CD4-positive, alpha-beta T cell (primary cell): ENCODE measurements at places on chromosomes 12 and 14. TPM values are rescaled to one million over a fixed set of nuclear protein-coding genes. Genes with fewer than 3 reads are reported as not detected.

DNA sequence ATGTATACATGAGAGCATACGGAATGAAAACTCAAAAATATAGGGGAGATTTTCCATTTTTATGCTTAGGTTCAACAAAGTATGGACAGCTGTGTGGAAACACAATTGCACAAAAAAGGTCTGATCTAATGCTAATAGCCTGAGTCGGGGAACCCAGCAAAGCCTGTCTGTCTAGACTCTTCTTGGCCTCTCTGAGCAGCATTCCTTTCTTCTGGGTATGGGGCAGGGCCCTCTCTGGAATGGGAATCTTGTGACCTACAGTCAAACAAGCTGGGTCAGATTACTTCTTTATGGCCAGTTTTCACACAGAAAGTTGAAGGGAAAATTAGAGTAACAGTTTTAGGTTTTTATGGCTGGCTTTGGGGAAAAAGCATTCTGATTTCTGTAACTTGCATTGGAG lies 534.0 kb upstream of the LMO3 start:
- H3K27ac ChIP-seq = no peak overlapping the region
- H3K4me1 ChIP-seq = no peaks in the 10 kb centered on the region
- no peak for DNase-seq
- no peak overlapping the region for H3K4me3 ChIP-seq

- H3K27me3 ChIP-seq = no peaks in the 10 kb centered on the region
- H3K36me3 ChIP-seq = peaks cover 10% of the 10 kb centered on the region
- no peak overlapping the region for H3K4me3 ChIP-seq
- no peaks in the 10 kb centered on the region for H3K4me1 ChIP-seq
These were observed 7.6 kb downstream of the NR4A1 start for GRCh38 chr12:52058631-52059361.

- peak; percentile 59 for DNase-seq
- no peak overlapping the region for H3K27ac ChIP-seq
- no peaks in the 10 kb centered on the region for H3K27me3 ChIP-seq
- peaks cover 54% of the 10 kb centered on the region for H3K4me1 ChIP-seq
- no peak overlapping the region for H3K4me3 ChIP-seq
These were observed 95.7 kb downstream of the RFLNA start for GRCh38 chr12:124390442-124391097.

DNA sequence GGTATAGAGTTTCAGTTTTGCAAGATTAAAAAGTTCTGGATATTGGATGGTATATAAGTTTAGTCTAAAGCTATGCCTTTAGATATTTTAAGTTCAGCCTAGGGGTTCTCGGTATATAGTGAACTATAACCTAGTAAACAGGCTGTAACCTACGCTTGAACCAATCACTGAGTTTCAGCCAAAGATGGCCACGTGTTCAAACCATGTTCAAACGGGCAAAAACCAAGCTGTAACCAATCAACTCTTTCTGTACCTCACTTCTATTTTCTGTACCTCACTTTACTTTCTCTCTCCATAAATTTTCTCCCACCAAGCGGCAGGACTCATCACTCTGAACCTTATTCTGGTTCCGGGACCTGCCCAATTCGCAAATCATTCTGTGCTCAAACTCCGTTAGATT lies 1.4 kb downstream of the TMBIM4 start:
- no peak for DNase-seq
- H3K36me3 ChIP-seq = peaks cover 13% of the 10 kb centered on the region
- H3K4me1 ChIP-seq = peaks cover 17% of the 10 kb centered on the region
- H3K27ac ChIP-seq = no peak overlapping the region

DNA sequence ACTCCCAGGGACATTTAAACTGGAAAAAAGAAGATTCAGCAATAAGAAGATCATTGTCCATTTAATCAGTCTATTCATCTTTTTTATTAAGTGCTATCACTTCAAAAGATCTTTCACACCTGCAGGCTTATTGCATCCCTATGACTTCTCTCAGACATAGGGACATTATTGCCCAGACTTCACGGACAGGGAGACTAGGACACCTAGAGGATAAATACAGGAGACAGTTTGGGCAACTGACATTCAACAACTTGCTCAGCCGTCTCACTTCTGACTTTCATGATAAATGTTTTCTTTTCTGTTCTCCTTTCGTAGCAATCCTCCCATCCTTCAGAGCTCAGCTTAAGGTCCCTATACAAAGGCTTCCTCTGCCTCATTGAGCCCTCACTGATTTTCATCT lies 84.3 kb downstream of the TMEM30B start:
- DNase-seq = no peak
- H3K27ac ChIP-seq = no peak overlapping the region
- peaks cover 3% of the 10 kb centered on the region for H3K27me3 ChIP-seq
- no peaks in the 10 kb centered on the region for H3K36me3 ChIP-seq

DNA sequence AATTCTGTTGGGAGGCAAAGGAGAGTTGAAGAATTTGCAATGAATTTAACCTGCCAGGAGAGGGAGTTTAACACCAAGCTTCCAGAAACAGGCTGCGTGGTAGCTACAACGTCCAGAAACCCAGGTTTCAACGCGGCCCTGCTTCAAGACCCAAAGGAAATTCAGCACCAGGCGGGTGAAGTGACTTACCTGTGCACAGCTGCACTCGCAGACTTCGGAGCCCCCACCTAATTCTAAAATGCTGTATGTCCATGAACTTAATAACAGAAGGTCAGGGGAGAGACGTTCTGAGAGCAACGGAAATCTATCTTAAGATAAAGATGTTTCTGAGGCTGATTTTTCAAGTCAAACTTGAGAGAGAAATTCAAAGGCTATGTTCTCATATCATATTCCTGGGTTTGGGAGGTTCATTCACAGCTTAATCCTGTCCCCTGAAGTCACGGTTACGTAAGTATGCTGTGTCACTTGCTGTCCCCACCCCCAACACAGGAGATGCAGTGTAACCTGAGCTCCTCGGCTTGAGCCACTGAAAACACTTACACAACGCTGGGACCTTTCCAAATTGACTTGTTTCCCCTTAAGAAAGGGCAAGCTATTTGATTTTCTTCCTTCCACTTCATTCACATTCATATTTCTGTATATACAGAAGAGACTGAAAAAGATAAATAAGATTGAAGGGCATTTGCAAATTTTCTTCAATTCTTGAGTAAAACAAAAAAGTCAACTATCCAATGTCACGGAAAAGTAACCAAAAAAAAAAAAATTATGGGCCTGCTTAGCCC lies 22.7 kb downstream of the CLIP1 start:
- H3K27ac ChIP-seq = peak overlapping the region; percentile 0
- H3K36me3 ChIP-seq = no peaks in the 10 kb centered on the region
- peak; percentile 53 for DNase-seq
- H3K4me1 ChIP-seq = peaks cover 17% of the 10 kb centered on the region
- peak overlapping the region; percentile 8 for H3K4me3 ChIP-seq

DNA sequence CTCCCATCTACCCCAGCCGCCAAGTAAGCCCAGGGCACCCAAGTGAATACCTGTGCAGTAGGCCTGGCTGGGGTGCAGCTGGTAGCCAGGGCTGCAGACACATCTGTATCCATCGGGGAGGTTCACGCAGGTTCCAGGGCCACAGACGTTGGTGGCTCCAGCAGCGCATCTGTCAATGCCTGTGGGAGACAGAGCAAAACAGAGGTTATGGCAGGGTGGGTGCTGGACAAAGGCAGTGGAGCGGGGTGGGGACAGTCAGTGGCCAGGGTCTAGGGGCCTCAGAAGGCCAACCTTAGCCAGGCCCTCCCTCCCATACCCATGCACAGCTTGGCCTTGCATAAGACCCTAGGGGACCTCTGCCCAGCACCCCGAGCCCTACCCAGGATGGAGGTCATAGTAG lies 29.2 kb downstream of the ISCA2 start:
- no peak overlapping the region for H3K27ac ChIP-seq
- H3K4me1 ChIP-seq = no peaks in the 10 kb centered on the region
- no peak overlapping the region for H3K4me3 ChIP-seq
- H3K27me3 ChIP-seq = no peaks in the 10 kb centered on the region
- H3K36me3 ChIP-seq = no peaks in the 10 kb centered on the region

- no peaks in the 10 kb centered on the region for H3K27me3 ChIP-seq
- no peak overlapping the region for H3K4me3 ChIP-seq
- no peaks in the 10 kb centered on the region for H3K36me3 ChIP-seq
- H3K4me1 ChIP-seq = no peaks in the 10 kb centered on the region
- H3K27ac ChIP-seq = no peak overlapping the region
These were observed 45.7 kb downstream of the EIF2S3B start for GRCh38 chr12:10551375-10551774.

DNA sequence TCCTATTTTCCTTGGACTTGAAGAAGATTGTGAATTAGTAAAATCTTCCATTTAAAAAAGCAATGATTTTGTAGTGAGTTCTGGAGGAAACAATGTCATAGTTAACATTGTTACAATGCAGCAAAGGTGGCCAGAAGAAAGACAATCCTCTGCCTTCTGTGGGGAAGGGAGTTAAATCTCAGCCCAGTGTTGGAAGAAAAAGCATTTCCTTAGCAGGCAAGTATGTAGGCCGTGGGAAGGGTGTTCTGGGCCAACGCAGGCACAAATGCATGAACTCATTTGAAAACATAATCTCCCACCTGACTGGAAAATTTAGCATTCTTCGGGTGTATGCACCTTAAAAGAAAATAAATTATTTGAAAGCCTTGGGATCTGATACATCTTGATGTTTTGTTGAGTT lies 258.6 kb downstream of the ADAMTS20 start:
- no peak for DNase-seq
- no peaks in the 10 kb centered on the region for H3K36me3 ChIP-seq
- no peak overlapping the region for H3K27ac ChIP-seq
- H3K4me1 ChIP-seq = no peaks in the 10 kb centered on the region

GRCh38 chr12:113462117-113462774 lies 9.4 kb downstream of the LHX5 start:
- peaks cover 50% of the 10 kb centered on the region for H3K27me3 ChIP-seq
- peak; percentile 57 for DNase-seq
- peak overlapping the region; percentile 36 for H3K4me3 ChIP-seq
- no peak overlapping the region for H3K27ac ChIP-seq
- H3K36me3 ChIP-seq = no peaks in the 10 kb centered on the region

GRCh38 chr12:20040831-20041230 lies 327.5 kb upstream of the PDE3A start:
- H3K27me3 ChIP-seq = no peaks in the 10 kb centered on the region
- no peak overlapping the region for H3K4me3 ChIP-seq
- H3K36me3 ChIP-seq = no peaks in the 10 kb centered on the region
- no peaks in the 10 kb centered on the region for H3K4me1 ChIP-seq

- peaks cover 6% of the 10 kb centered on the region for H3K4me1 ChIP-seq
- H3K4me3 ChIP-seq = no peak overlapping the region
- no peak for DNase-seq
- no peaks in the 10 kb centered on the region for H3K36me3 ChIP-seq
- H3K27ac ChIP-seq = no peak overlapping the region
These were observed 5.5 kb upstream of the VASH1 start for GRCh38 chr14:76755610-76756370.

- H3K27me3 ChIP-seq = no peaks in the 10 kb centered on the region
- no peak overlapping the region for H3K4me3 ChIP-seq
- no peak for DNase-seq
These were observed 59.4 kb upstream of the FOXN3 start for GRCh38 chr14:89476354-89476896.

DNA sequence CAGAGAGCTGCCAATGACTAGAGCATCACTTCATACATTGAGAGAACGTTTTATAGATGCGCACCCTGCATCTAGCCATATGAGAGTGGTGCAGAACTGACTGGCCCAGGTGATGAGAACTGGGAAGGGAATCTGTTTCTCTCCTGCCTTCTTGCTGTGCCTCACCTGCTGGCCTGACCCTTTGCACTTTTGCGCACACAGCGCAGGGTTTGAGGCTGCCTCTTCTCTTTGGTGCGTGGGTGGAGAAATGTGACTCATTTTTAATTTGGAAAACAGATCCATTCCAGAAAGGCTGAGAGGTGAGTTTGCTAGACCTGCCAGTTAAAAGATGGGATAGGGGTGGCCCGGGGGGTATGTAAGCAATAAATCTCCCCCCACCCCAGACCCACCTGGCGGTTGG lies 453 bp upstream of the ESRRB start:
- no peaks in the 10 kb centered on the region for H3K4me1 ChIP-seq
- H3K27ac ChIP-seq = no peak overlapping the region
- H3K4me3 ChIP-seq = no peak overlapping the region
- H3K36me3 ChIP-seq = no peaks in the 10 kb centered on the region

DNA sequence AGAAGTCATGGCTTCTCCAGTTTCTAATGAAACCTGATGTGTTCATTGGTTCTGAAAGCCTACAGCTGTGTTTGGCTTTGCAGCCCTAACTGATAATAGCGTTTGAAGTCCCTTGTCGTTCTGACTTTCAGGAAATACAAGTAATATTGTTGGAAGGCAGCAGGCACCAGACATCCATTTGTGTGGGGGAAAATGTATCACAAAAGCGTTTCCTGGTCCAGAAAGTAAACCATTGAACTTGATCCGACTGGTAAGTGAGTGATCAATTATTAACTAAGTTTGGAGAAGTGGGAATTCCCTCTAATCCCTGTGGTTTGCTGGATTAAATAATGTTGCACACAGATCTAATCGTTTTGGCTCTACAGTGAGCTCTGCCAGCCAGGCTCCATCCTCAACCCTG lies 77.3 kb upstream of the LTA4H start:
- H3K4me3 ChIP-seq = no peak overlapping the region
- no peak overlapping the region for H3K27ac ChIP-seq
- no peaks in the 10 kb centered on the region for H3K36me3 ChIP-seq
- H3K4me1 ChIP-seq = peaks cover 18% of the 10 kb centered on the region

DNA sequence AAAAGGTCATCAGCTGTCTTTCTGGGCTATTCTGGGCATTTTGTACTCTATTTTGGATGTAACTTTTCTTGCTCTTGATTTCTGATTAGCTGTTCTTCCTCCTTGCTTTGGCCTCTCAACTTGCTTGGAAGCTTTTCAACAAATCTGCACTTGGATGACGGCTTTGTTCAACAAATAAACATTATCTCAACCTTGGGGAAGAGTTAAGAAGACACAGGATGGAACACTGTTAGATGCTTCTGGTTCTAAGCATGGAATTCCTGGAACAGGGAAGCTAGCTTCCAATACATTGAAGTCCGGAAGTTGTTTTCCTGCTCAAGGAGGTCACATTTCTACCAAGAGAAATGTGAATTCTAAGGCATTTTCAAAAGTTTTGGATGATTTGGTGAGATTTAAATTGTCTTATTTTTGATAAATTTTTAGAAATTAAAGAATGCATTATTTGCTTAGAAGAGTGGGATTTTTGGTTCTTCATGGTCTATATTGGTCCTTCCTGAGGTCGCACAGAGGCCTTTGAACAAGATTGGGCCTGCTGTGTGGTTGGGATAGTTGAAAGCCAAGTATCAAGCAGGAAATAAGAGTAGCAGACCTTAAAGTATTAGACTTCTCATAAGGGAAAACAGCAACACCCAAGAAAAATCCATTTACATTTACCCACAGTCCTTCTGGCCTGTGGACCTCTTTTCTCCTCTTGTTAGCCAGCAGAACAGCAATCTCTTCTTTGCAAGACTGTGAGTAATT lies 59.2 kb downstream of the PPFIBP1 start:
- DNase-seq = no peak
- H3K4me1 ChIP-seq = no peaks in the 10 kb centered on the region
- no peak overlapping the region for H3K27ac ChIP-seq
- H3K36me3 ChIP-seq = no peaks in the 10 kb centered on the region

The DEPDC4 gene
- total RNA-seq = 0.27 TPM

The SELPLG gene
- 25.7 TPM for total RNA-seq

The KLRC1 gene
- total RNA-seq = not detected

The CBLN3 gene
- total RNA-seq = 1.7 TPM

The SOX5 gene
- total RNA-seq = not detected

The C12orf50 gene
- 0.17 TPM for total RNA-seq

The WNT5B gene
- total RNA-seq = not detected

The SLC17A8 gene
- not detected for total RNA-seq
